Fibroblast of gingiva (primary cell): ENCODE measurements at places on chromosomes 2 and 18.

DNA sequence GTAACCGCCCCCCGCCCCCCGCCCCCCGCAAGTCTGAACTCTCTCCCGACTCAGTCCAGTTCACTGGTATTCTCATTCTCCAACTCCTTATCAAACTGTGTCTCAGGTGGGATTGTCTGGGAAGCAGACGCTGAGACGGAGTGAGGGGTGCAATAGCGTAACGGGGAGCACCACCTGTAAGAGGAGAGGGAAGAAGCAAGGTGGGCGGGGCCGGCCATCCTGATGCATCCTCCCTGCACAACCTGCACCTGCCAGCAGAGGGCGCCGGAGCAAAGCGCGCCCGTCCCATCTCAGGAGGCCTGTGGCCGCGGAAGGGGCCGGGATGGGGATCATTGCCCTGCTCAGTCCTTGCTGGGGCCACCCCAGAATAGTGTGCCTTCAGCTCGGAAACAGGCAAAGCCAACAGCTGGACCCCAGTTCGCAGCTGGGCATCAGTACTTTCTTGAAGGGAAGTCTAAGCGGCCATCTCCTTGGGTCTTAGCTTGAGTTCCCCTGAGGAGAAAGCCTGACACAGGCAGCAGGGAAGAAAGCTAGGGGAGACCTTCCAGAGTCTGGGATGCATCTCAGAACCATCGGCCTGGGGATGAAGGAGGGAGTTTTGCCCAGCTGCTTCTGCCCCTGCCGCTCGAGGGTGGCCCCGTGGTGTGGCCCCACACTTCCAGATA, 208.0 kb downstream of the TFCP2L1 start:
- no peak for DNase-seq

DNA sequence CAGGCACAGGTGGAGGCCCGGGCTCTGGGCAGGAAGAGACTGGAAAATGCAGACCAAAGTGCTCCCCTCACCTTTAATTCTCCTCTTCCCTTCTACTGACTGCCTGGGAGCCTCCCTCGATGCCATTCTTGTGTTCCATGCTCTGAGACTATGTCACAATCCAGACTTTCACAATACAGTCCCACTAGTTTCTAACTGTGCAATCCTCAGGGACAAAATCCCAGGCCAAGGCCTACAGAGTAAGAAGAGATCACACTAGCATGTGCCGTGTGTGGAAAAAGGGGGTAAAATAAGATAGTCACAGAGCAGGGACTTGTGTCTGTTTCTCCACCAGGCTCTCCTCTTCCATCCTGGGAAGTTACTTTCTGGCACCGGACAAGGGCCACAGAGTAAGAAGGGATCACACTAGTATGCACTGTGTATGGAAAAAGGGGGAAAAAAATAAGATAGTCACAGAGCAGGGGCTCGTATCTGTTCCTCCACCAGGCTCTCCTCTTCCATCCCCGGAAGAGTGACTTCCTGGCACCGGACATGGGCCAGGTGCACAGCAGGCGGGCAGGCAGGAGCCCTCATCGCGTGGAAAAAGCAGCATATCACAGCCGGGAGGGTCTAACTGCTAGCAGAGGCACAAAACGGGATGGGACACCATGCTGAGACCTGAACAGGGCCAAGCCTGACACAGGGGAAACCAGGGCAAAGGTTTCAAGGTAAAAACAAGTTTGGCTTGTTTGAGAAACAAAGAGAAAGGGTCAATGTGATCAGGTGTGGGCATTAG, 9.6 kb downstream of the CYB5A start:
- DNase-seq: peak; percentile 80

DNA sequence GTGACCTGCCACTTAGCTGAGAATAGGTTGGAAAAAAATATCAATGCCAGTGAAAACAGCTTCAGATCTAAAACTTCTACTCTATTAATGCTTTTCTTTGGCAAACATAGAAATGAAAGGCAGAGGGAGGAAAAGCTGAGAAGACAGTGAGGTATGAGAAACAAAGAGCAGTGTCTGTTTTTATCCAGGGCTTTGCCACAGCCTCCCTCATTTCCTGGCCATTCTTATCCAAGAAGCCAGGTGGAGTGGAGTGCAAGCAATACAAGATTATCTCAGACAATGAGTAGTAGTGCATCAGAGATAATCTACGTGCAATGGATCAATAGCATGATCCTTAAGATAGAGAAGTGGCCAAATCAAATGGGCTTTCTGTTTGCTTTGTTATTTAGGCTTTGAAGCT, 808.7 kb upstream of the PIK3C3 start:
- no peak for DNase-seq

DNA sequence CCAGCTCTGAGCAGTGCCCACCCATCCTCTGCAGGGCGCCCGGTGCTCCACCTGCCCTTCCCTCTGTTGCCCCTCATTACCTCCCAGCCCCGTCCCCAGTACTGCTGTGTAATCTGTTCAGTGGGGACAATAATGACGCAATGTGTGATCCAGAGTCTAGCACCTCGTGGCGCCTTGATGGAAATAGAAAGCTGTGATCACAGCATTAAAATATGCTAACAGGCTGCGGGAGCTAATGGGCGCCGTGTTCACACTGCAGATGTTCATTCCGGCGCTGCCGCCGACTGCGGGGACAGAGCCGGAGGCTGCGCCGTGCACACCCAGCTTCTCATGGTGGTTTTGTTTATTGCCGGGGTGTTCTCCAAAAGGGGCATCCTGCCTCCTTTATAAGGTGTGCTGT, 235.2 kb downstream of the LDLRAD4 start:
- DNase-seq: no peak

DNA sequence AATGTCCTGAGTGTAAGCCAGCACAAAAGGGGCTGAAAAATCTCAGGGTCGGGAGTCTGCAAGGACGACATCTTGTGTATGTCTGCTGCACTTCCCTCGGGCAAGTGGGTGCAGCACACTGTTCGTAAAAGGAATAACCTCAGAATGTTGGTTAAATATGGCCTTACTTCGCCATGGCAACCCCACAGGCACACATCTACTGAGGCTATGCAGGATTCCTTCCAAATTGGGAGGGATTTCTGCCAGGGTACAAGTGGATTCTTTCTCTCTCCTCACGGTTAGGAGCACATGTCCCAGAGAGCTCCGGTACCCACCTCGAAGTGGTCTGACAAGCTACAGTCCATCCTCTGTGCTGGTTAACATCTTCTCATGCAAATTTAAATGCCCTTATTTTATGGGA, 277.7 kb upstream of the PXDN start:
- no peak for DNase-seq

GRCh38 chr18:64674694-64675093, 525.8 kb upstream of the LINC00305 start:
- DNase-seq: no peak

DNA sequence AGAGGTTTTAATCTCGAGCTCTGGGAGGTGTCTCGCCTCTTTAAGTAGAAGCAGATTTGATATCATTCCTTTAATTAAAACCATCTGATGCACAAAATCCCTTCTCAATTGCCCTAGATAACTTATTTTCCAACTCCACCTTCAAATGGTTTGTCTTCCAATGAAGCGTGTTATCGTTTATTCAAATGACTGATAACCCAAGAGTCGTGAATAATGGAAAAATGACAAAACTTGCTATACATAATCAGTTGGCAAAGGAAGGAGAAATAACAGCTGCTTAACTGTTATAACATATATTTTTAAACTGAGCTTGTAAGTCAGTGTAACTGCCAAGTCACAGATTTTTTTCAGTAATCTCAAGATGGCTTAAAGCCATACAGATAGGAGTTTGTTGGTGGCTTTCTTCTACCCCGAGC, 144.6 kb downstream of the QPCT start:
- peak; percentile 18 for DNase-seq

DNA sequence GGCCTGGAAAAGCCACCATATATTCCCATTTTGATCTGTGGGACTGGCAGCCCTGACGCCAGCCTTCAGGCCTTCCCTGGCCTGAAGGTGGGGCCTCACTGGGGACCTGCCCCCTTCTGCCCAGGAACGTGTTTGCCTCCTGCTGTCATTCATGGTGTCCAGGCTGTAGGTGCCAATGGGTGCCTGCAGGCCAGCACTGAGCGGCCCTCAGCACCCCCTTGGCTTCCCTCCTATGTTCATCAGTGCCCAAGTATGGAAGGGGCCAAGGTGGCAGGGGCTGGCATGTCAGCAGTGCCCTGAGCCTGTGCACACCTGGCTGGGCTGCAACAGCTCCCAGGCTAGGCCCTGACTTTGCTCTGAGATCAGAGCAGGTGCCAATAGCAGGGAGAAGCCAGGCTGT, 800.3 kb upstream of the RAB6C start:
- no peak for DNase-seq

DNA sequence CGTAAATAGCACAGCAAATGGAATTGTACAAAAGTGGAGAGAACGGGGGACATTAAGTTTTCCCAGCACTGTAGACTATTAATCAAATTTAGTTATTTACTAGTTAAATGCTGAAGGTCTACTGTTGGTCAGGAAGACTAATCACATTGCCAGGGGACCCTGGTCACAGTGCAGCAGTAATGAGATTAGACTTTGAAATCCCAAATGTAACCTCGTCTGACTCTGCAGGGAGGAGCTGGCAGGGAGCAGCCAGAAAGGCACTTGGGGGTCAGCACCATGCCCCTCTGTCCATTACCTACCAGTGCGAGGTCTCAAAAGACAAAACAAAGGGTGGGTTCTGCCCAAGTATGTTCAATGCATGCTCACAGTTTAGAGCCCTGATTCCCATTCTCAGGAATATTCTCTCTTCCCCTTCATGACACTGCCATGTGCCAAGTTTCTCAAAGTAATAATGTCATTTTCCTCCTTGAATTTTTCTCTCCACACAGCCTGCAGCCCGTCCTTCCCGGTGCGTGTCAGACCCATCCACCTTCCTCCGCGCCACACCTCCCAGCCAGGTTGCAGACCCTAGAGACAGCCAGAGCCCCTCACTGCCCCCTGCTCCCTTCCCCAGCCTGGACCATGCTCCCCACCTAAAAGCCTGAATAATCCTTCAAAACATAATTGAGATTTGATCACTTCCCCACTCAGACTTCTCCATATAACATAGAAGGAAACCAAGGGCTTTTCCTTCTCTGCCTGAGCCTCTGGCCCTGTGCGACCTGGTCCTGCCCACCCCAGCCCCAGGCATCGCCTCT, 52.5 kb downstream of the TMEM18 start:
- no peak for DNase-seq

DNA sequence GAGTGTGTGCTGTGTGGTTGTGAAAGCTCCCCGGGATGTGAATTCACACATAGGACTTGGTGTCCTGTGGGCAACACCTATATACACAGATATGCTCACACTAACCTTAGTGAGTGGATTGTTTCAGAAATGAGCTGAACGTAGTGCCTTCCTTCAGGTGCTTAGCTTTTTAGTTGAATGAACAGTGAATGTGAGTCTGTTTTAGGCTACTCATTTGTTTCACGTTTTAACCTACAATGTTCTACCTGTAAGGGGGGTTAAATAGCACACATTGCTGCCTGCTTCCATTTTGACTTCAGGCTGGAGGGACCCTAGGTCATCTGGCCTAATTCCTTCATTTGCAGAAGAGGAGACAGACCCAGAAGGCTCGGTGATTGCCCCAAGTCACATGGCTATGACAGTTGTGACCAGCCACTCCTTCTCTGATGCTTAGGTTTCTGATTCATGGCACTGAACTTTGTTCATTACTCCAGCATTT, 1.0 kb downstream of the PLEK start:
- no peak for DNase-seq

- DNase-seq: no peak
These were observed 160.1 kb downstream of the TWIST2 start for GRCh38 chr2:239008004-239008403.

- peak; percentile 45 for DNase-seq
These were observed 70.3 kb downstream of the ASXL2 start for GRCh38 chr2:25808006-25808383.

GRCh38 chr18:55587418-55588110, 428 bp downstream of the TCF4 start:
- DNase-seq: peak; percentile 34
